IMR-90 (cell line): ENCODE measurements at places on chromosomes 4 and X.
A peak's percentile ranks its signal among the peaks of the same experiment; 100 is the strongest.

GRCh38 chr4:127852661-127853060 is 28.0 kb upstream of the PLK4 start:
- H3K4me1 ChIP-seq = peaks cover 6% of the 10 kb centered on the region
- H3K27ac ChIP-seq = no peak overlapping the region
- H3K36me3 ChIP-seq = no peaks in the 10 kb centered on the region
- no peaks in the 10 kb centered on the region for H3K27me3 ChIP-seq

- H3K27me3 ChIP-seq = no peaks in the 10 kb centered on the region
- peaks cover 2% of the 10 kb centered on the region; the same call in 1 of the 2 replicates for H3K4me1 ChIP-seq
- H3K4me3 ChIP-seq = no peak overlapping the region
- DNase-seq = no peak
Measured at GRCh38 chrX:45017946-45018345, 145.0 kb downstream of the KDM6A start.

DNA sequence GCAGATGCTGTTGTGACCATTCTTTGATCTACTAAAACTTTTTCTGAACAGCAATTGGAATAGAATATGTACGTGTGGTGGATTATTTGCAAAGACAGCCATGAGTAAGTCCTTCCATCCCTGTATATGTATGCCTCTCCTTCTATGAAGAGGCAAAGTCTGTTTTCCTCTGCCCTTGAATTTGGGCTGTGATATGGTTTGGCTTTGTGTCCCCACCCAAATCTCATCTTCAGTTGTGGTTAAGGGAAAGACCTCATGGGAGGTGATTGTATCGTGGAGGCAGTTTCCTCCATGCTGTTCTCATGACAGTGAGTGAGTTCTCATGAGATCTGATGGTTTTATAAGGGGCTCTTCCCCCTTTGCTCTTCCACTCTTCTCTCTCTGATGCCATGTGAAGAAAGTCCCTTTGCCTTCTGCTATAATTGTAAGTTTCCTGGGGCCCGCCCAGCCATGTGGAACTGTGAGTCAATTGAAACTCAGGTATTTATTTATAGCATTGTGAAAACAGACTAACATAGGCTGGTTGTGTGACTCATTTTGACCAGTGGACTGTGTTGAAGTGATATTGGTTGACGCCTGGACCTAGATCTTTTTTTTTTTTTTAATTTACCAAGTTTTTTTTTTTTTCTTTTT is 108.3 kb upstream of the CAMK2D start:
- DNase-seq = peak; percentile 74
- no peaks in the 10 kb centered on the region for H3K36me3 ChIP-seq
- no peaks in the 10 kb centered on the region for H3K27me3 ChIP-seq
- peaks cover 4% of the 10 kb centered on the region; the same call in 1 of the 2 replicates for H3K4me1 ChIP-seq

GRCh38 chrX:29947225-29947624 is 268.1 kb upstream of the MAGEB2 start:
- no peaks in the 10 kb centered on the region for H3K4me1 ChIP-seq
- no peaks in the 10 kb centered on the region for H3K36me3 ChIP-seq
- DNase-seq = no peak

DNA sequence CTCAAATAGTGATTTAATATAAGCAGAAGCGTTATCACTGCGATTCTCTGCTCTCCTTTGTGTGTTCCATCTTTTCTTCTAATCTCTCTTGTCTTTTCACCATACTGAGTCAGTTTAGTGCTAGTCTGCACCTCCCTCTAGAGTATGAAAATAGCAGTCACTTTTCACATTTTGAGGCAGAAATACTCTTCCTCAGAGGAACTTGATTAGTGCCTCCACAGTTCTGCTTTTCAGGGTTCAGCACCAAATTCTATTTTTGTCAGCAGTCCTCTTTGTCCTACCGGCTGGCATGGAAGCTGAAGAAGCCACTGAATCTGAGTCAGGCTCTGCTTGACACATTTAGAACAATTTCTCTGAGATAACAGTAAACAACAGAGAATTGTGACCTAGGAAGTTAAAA is 49.7 kb upstream of the ANKRD17 start:
- H3K27me3 ChIP-seq = no peaks in the 10 kb centered on the region
- peak overlapping the region; percentile 84 for H3K27ac ChIP-seq
- no peak overlapping the region for H3K4me3 ChIP-seq
- H3K4me1 ChIP-seq = peaks cover 4% of the 10 kb centered on the region

- peak; percentile 90 for DNase-seq
- H3K27me3 ChIP-seq = no peaks in the 10 kb centered on the region
- no peaks in the 10 kb centered on the region for H3K36me3 ChIP-seq
- H3K4me3 ChIP-seq = no peak overlapping the region
Measured at GRCh38 chrX:18994713-18995112, 10.8 kb upstream of the PHKA2 start.

- H3K27ac ChIP-seq = no peak overlapping the region
- H3K27me3 ChIP-seq = no peaks in the 10 kb centered on the region
- no peaks in the 10 kb centered on the region for H3K4me1 ChIP-seq
- H3K4me3 ChIP-seq = no peak overlapping the region
Measured at GRCh38 chr4:141036786-141037185, 96.5 kb downstream of the RNF150 start.

- no peak overlapping the region for H3K4me3 ChIP-seq
- DNase-seq = peak; percentile 2
- no peak overlapping the region for H3K27ac ChIP-seq
- no peaks in the 10 kb centered on the region for H3K4me1 ChIP-seq
- H3K27me3 ChIP-seq = no peaks in the 10 kb centered on the region
Measured at GRCh38 chrX:27336466-27337091, 126.6 kb downstream of the PPP4R3C start.

DNA sequence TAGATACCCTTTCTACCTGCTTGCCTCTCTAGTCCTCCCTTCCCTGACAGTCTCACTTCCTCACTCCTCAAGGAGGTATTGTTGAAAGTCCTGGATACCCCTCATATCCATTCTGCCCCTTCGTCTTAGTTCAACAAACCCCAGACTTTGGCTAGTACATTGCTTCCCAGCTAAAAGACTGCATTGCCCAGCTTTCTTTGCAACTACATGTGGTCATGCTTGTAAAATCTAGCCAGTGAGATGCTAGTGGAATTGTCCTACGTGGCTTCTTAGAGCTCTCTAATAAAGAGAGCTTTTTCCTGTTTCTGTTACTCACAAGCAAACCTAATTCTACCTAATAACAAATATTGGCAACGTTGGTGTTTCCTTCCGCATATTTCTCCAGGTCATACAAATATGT is 237.9 kb upstream of the PSAPL1 start:
- H3K36me3 ChIP-seq = no peaks in the 10 kb centered on the region
- no peaks in the 10 kb centered on the region for H3K4me1 ChIP-seq
- no peak overlapping the region for H3K27ac ChIP-seq
- peaks cover 37% of the 10 kb centered on the region for H3K27me3 ChIP-seq
- DNase-seq = no peak

GRCh38 chrX:81866873-81867272 is 665.0 kb downstream of the SH3BGRL start:
- H3K27me3 ChIP-seq = no peaks in the 10 kb centered on the region
- no peaks in the 10 kb centered on the region for H3K36me3 ChIP-seq
- H3K4me1 ChIP-seq = no peaks in the 10 kb centered on the region
- no peak overlapping the region for H3K4me3 ChIP-seq
- no peak for DNase-seq

- H3K4me3 ChIP-seq = no peak overlapping the region
- DNase-seq = no peak
- H3K27me3 ChIP-seq = no peaks in the 10 kb centered on the region
- no peak overlapping the region for H3K27ac ChIP-seq
Measured at GRCh38 chr4:13910556-13910955, 283.0 kb upstream of the BOD1L1 start.

DNA sequence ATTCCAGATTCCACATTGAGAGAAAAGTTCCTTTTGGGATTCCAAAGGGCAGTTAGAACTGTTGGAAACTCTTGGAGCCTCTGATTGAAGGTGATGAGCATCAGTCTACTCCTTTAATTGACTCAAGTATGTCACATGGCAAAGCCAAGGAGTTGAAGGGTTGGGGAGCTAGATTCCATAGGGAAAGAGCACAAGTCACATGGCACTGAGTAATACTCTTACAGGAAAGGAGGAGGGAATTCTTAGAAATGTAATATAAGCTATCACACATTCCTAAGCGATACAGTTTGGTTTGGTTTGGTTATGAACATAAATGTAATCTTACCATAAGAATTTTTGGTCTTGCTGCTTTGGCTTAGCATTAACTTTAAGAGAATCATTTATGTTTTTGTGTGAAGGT is 15.7 kb downstream of the SPCS3 start:
- DNase-seq = peak; percentile 79
- H3K27me3 ChIP-seq = no peaks in the 10 kb centered on the region
- peaks cover 8% of the 10 kb centered on the region for H3K4me1 ChIP-seq
- H3K36me3 ChIP-seq = peaks cover 2% of the 10 kb centered on the region; the same call in 1 of the 2 replicates
- no peak overlapping the region for H3K4me3 ChIP-seq

GRCh38 chr4:148060264-148061140 is 328.6 kb downstream of the ARHGAP10 start:
- H3K4me1 ChIP-seq = peaks cover 4% of the 10 kb centered on the region; the same call in 1 of the 2 replicates
- no peak for DNase-seq
- H3K27me3 ChIP-seq = no peaks in the 10 kb centered on the region
- H3K27ac ChIP-seq = no peak overlapping the region
